Activated CD4-positive, alpha-beta T cell treated with anti-CD3 and anti-CD28 coated beads, Interleukin-2, amount 50 U/mL, for 1 hour (primary cell): ENCODE measurements at places on chromosomes 11 and 22.

- DNase-seq: no peak
Observed at GRCh38 chr22:40409613-40410113, 39.3 kb downstream of the SGSM3 start.

- DNase-seq: peak; percentile 69
Observed at GRCh38 chr22:37681556-37682049, 4.5 kb upstream of the NOL12 start.

GRCh38 chr22:25235547-25236290, 16.3 kb downstream of the CRYBB2 start:
- peak; percentile 41 for DNase-seq

- DNase-seq: no peak
Observed at GRCh38 chr11:44306918-44307244, 3.1 kb downstream of the ALX4 start.

GRCh38 chr11:1466784-1467183, 19.8 kb downstream of the MOB2 start:
- DNase-seq: no peak

DNA sequence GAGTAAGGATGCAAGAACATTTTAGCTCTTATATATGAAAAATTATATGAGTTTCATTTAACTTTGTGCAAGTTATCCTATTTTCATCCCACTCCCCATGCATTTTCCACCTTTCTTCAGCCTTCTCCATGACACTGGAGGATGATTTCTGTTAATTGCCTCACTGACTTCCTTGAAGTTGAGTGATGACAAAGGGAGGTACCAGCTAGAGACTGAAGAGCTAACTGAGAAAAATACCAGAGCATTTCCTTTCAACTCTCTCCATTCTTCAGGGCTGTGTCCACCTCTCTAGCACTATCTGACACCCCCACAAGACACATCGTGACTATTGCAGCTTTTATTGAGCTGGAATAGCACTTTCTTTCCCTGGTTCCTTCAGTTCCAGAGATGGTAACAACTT, 711.6 kb upstream of the LRRC4C start:
- no peak for DNase-seq

GRCh38 chr11:29051935-29052334, 943.7 kb downstream of the METTL15 start:
- DNase-seq: no peak

GRCh38 chr11:68216171-68216938, 3.3 kb upstream of the KMT5B start:
- DNase-seq: no peak

DNA sequence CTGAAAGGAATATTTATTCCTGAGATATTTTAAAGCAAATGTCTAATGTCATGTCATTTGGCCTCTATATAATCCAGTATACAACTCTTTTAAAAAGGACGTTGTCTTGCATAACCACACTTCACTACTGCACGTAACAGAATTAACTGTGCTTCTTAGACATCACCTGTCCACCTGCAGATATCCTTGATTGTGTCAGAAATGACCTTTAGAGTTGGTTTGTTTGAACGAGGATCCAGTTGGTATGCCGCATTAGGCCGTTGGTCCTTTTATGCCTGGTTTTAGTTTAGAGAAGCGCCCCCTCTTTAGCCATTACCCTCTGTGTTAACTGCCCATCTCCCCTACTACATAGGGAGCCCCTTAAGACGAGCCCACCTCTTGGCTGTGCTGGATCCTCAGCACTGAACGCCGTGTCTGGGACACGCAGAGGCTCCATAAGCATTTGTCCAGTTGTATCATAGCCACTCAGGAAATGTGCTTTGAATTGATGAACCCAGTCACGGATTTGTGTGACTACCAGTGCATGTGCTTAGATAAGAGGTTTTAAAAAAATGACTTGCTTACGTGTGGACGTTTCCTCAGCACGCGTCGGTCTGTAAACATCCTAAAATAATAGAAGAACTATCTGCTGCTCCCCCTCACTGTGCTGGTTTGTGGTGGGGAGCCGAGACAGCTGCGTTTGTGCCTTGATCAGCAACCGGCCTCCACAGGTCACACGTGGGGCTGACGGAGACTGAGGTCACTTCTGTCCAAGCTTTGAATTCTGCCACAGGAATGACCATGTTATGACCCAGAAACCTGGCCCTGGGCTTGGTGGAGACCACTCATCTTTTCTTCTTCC, 4.0 kb downstream of the MICAL2 start:
- no peak for DNase-seq

- no peak for DNase-seq
Observed at GRCh38 chr11:31610544-31610943, 101.0 kb downstream of the ELP4 start.

- no peak for DNase-seq
Observed at GRCh38 chr11:85725510-85726258, 39.7 kb upstream of the CCDC89 start.

DNA sequence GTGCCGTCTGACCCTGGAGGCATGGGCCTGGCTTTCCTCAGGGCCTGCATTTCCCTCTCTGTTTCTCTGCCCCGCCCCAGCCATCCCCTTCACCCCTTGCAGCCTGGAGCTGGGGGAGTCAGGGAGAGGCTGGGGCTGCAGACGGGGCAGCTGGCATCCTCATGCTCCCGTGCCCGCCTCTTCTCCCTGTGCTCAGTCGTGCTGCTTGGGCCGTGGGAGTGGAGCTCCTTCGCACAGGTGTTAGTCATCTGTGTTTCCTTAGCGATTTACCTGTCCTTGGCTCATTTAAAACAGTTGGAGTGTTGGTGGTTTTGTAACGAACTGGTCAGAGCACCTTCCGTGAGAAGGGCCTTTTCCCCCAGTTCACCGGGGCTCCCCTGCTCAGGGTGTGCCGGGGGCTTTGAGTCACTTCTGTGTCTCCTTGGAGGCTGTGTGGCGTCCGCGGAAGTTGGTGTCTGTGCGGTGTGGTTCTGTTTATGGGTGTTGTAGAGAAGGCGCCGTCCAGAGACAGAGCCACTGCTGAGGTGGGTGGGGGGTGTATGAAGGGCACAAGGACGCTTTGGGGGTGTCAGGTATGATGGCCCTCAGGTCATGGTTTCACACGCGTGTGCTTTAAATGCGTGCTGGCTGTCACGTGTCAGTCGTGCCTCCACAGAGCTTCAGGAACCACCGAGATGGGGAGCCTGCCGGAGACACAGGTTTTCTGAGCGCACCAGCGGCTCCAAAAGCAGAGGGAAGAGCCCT, 19.5 kb downstream of the BRSK2 start:
- no peak for DNase-seq

GRCh38 chr11:66853242-66854229, 3.3 kb upstream of the LRFN4 start:
- no peak for DNase-seq

- no peak for DNase-seq
Observed at GRCh38 chr11:119865661-119866156, 136.7 kb upstream of the NECTIN1 start.
